ENCODE measurements at places on chromosomes 16 and 17.
A peak's percentile ranks its signal among the peaks of the same experiment; 100 is the strongest.

- no peak for DNase-seq
Observed at GRCh38 chr17:9403257-9403656, 172.4 kb downstream of the STX8 start.

- peak; percentile 25 for DNase-seq
Observed at GRCh38 chr16:82263521-82264143, 93.6 kb upstream of the MPHOSPH6 start.

- peak; percentile 47 for DNase-seq
Observed at GRCh38 chr17:35376245-35376644, 2.8 kb upstream of the SLFN11 start.

- DNase-seq: peak; percentile 40
Observed at GRCh38 chr16:58678716-58679115, 5.9 kb downstream of the SLC38A7 start.

DNA sequence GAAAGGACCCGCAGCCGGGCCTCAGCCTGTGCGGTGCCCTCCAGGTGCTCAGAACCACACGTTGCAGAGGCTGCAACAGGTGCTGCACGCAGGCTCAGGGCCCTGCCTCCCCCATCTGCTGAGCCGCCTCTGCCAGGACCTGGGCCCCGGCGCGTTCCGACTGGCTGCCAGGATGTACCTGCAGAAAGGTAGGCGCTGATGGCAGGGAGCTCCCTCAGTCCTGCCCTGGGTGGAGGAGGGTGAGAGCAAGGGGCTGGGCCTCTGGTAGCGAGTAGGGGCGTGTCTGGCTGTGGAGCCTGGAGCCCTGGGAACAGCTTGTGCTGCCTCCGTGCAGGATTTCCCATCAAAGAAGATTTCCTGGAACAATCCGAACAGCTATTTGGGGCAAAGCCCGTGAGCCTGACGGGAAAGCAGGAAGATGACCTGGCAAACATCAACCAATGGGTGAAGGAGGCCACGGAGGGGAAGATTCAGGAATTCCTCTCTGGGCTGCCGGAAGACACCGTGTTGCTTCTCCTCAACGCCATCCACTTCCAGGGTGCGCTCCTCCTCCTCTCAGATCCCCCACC lies 4.4 kb downstream of the SERPINF2 start:
- no peak for DNase-seq

DNA sequence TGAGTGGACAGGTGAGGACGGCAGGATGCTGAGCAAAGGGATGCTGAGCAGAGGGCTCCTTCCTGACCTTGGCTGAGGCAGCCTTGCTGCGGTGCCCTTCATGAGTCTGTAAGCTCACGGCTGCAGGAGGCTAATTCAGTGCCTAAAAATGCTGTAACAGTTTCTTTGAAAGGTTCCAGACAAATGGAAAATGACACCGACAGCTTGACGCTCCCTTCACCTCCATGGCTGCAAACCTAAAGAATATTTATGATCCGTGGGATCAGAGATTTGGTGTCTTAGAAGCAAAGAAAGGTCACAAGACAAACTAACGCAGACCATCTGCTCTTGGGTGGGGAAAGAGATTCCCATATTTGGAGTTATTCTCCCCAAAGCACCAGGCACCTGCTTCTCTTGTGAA lies 28.0 kb downstream of the TOM1L2 start:
- no peak for DNase-seq

Data from HCEC 1CT (cell line).